ENCODE measurements at places on chromosomes 7 and 10. TPM values are rescaled to one million over a fixed set of nuclear protein-coding genes. Genes with fewer than 3 reads are reported as not detected.
A peak's percentile ranks its signal among the peaks of the same experiment; 100 is the strongest.

- H3K27me3 ChIP-seq: peaks cover 20% of the 10 kb centered on the region
- no peaks in the 10 kb centered on the region for H3K4me1 ChIP-seq
- H3K36me3 ChIP-seq: no peaks in the 10 kb centered on the region
- no peak overlapping the region for H3K4me3 ChIP-seq
These were observed 88.7 kb downstream of the FAM204A start for GRCh38 chr10:118253397-118253796.

GRCh38 chr7:30422922-30423321 is 55.7 kb downstream of the NOD1 start:
- no peaks in the 10 kb centered on the region for H3K27me3 ChIP-seq
- H3K27ac ChIP-seq: no peak overlapping the region
- peaks cover 28% of the 10 kb centered on the region for H3K36me3 ChIP-seq
- no peak for DNase-seq

- H3K27me3 ChIP-seq: no peaks in the 10 kb centered on the region
- peaks cover 43% of the 10 kb centered on the region for H3K4me1 ChIP-seq
- no peak overlapping the region for H3K27ac ChIP-seq
- DNase-seq: no peak
These were observed 169.7 kb upstream of the RHEB start for GRCh38 chr7:151689196-151689971.

DNA sequence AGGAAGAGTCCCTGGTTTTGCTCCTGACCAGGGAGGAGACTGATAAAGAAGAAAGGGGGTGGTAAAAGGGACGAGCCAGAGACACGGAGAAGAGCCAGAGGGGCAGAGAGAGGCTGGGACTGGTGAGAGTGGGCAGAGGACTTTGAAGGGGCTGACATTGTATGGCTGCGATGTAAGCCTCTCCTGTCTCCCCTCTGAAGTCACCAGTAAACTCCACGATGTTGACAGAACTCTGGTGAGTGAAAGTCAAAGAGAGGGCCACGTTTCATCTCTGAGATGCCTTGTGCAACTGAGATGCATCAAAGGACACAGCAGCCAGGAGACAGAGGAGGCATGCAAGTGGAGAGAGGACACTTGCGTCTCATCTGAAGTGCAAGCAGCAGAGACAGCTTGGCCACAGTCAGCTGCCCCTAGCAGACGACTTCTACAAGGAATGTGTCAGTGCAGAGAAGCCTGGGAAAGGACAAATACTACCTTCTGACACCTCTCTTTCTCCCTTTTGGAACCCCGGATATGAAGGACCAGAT is 54.3 kb downstream of the SMKR1 start:
- no peak for DNase-seq
- H3K4me3 ChIP-seq: no peak overlapping the region
- peaks cover 5% of the 10 kb centered on the region for H3K4me1 ChIP-seq
- H3K36me3 ChIP-seq: no peaks in the 10 kb centered on the region
- H3K27me3 ChIP-seq: peaks cover 22% of the 10 kb centered on the region

Gene C1GALT1
- total RNA-seq: 26.2 TPM

GRCh38 chr10:62638062-62638477 is 166.4 kb upstream of the ADO start:
- peaks cover 4% of the 10 kb centered on the region for H3K27me3 ChIP-seq
- no peaks in the 10 kb centered on the region for H3K4me1 ChIP-seq
- no peak for DNase-seq
- H3K36me3 ChIP-seq: no peaks in the 10 kb centered on the region
- no peak overlapping the region for H3K27ac ChIP-seq
- no peak overlapping the region for H3K4me3 ChIP-seq

Gene CHST15
- 73.6 TPM for total RNA-seq

- H3K36me3 ChIP-seq: no peaks in the 10 kb centered on the region
- H3K27ac ChIP-seq: no peak overlapping the region
- no peak for DNase-seq
- no peak overlapping the region for H3K4me3 ChIP-seq
- peaks cover 3% of the 10 kb centered on the region for H3K4me1 ChIP-seq
These were observed 85.0 kb upstream of the NAMPT start for GRCh38 chr7:106369816-106370215.

Gene SPDYE3
- not detected for total RNA-seq

DNA sequence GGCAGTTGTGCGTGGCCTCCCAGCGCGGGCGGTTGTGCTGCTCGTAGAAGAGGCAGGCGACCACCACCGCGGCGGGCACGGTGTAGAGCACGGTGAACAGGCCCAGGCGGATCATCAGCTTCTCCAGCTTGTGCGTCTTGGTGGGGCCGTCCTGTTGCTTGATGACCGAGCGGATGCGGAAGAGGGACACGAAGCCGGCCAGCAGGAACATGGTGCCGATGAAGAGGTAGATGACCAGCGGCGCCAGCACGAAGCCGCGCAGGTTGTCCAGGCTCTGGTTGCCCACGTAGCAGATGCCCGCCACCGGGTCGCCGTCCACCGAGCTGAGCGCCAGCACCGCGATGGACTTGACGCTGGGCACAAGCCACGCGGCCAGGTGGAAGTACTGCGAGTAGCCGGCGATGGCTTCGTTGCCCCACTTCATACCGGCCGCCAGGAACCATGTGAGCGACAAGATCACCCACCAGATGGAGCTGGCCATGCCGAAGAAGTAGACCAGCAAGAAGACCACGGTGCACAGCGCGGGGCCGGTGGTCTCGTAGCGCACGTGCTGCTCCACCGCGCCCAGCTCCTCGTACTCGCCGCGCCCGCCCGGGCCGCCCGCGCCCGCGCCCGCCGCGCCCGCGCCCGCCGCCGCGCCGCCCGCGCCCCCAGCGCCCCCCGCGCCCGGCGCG is 2.2 kb downstream of the FZD8 start:
- peak overlapping the region; percentile 82 for H3K4me3 ChIP-seq
- H3K4me1 ChIP-seq: peaks cover 45% of the 10 kb centered on the region
- no peak for DNase-seq
- H3K27me3 ChIP-seq: no peaks in the 10 kb centered on the region

Gene RPEL1
- total RNA-seq: not detected

Data from osteocyte (in vitro differentiated cells).